SHP77 (cell line): ENCODE measurements at places on chromosomes 5 and 9.

DNA sequence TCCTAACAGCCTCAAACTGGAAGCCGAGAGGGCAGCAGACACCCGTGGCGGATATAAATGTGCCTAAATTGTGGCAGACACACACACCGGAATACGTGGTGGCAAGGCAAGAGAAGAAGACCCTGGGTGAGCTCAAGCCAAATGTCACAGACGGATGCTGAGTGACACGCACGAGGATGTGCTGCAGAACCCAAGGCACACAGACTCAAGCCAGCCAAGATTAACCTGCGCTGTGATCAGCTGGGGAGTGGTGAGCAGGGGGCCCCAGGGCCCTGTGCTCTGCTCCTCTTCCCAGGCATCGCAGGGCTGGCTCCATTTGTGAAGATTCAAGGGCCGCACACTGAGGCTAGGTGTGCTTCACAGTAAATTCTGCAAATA is 16.4 kb downstream of the SEMA4D start:
- no peak for DNase-seq

DNA sequence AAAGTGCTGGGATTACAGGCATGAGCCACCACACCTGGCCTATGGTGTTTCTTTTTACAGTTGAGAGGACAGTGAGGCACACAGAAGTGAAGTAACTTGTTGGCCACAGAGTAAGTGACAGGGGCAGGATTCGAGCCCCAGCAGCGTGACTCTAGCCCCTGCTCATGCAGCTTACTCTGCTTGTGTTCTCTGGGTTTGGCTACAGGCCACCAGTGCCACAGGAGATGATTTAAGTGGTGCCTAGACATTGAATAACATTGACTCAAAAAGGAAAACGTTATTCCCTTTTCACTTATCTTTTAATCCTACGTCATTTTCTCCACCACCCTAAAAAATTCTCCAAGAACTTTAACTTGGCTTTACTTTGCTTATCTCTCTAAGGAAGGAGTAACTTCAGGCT is 61.4 kb downstream of the SNX24 start:
- DNase-seq = no peak

GRCh38 chr9:113556877-113557593 is 93.5 kb downstream of the RGS3 start:
- DNase-seq = no peak

GRCh38 chr5:176772271-176773210 is 37.8 kb upstream of the UNC5A start:
- DNase-seq = no peak

GRCh38 chr9:8616414-8616813 is 816.8 kb upstream of the DMAC1 start:
- no peak for DNase-seq

DNA sequence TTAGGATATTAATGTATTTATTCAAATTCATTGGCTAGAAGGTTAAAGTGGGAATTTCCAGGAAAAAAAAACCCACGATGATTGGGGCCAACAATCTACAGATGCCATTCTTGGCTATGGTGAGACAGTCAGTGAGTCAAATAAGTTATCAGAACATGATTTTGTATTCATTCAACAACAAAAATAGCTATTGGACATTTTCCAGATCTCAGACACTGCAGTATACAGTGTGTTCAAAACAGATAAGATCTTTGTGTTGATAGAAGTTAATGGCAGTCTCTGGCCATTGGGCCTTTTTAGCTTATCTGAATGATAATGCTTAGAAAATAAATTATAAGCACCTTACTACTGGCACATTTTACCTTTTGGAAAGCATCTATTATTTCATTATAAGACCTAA is 547.7 kb downstream of the MAT2B start:
- DNase-seq = no peak

DNA sequence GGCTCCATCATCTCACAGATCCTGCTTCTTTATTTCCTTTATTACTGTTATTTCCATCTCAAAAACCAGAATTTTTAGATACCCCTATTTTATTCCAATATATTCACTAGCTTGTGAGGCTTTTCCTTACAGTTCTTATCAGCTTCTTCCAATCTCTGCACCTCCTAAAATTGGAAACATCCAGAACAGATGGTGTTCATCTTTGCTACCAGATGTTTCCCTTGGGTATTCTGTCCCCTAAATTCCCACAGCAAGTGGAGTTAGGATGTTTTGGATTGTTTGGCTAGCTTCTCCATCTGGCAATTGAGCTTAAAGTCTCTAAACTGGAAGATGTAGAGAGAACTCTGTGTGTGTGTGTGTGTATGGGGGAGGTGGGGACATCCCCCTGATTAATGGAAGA is 580.4 kb downstream of the DTWD2 start:
- no peak for DNase-seq

- peak; percentile 21 for DNase-seq
Observed at GRCh38 chr9:84136119-84136868, 155.7 kb downstream of the RMI1 start.

GRCh38 chr5:147037515-147038205 is 159.1 kb upstream of the PPP2R2B start:
- no peak for DNase-seq

GRCh38 chr5:156043351-156043750 is 283.6 kb upstream of the SGCD start:
- no peak for DNase-seq

GRCh38 chr5:68830377-68830898 is 263.4 kb upstream of the SLC30A5 start:
- DNase-seq = no peak

GRCh38 chr9:37200433-37201005 is 80.1 kb downstream of the ZCCHC7 start:
- no peak for DNase-seq

GRCh38 chr9:77957652-77958051 is 74.0 kb downstream of the GNAQ start:
- no peak for DNase-seq
